ENCODE measurements at places on chromosomes 4 and X. TPM values are rescaled to one million over a fixed set of nuclear protein-coding genes. Genes with fewer than 3 reads are reported as not detected.
A peak's percentile ranks its signal among the peaks of the same experiment; 100 is the strongest.

Gene AMOT
- total RNA-seq, result 31.9 TPM

Gene HAUS7
- total RNA-seq, result 27.0 TPM

Gene DRD5
- total RNA-seq, result not detected

Gene GATA1
- not detected for total RNA-seq

Gene ODAPH
- not detected for total RNA-seq

Gene CLDN2
- not detected for total RNA-seq

- no peak for DNase-seq
Measured at GRCh38 chr4:145781351-145781750, 101.4 kb downstream of the C4orf51 start.

- no peak for DNase-seq
Measured at GRCh38 chr4:62003695-62004094, 803.6 kb downstream of the ADGRL3 start.

GRCh38 chrX:129743821-129744220, 5.0 kb downstream of the XPNPEP2 start:
- peak; percentile 15 for DNase-seq

- no peak for DNase-seq
Measured at GRCh38 chr4:126664839-126665238, 967.9 kb upstream of the INTU start.
